ENCODE measurements at places on chromosomes 7 and 10.
A peak's percentile ranks its signal among the peaks of the same experiment; 100 is the strongest.

- no peak for DNase-seq
Measured at GRCh38 chr10:33612116-33612515, 277.6 kb upstream of the NRP1 start.

- DNase-seq: no peak
Measured at GRCh38 chr7:42575171-42575570, 336.7 kb downstream of the C7orf25 start.

DNA sequence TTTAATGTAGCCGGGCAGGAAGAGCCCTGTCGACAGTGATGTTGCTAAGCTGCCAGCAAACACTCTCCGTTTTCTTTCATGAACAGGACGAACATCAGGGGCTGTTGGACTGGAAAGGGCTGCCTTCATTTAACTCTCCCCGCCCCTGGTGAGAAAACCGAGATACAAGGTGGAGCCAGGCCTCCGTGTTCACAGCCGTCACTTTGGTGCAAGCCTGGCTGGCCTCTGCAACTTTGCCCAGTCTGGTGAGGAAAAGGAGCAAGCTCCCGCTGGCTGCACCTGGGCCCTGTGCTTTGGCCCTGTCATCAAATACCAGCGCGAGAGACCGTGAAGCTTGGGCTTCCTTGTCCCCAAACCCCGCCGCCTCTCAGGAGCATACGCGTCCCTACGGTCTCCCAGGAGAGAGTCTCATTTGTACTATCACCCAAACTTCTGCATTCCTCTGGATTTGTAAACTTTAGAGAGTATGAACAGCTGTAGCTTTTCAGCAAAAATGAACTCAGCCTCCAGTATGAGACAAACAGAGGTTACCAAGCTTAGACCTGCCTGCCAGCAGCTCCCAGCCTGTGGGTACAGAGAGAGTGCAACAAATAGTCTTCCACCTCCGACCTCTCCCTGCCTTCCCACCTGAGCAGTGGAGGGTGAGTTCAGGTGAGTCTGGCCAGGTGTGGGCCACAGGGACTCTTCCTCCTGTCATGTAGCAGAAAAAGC lies 445.3 kb upstream of the MGMT start:
- no peak for DNase-seq

DNA sequence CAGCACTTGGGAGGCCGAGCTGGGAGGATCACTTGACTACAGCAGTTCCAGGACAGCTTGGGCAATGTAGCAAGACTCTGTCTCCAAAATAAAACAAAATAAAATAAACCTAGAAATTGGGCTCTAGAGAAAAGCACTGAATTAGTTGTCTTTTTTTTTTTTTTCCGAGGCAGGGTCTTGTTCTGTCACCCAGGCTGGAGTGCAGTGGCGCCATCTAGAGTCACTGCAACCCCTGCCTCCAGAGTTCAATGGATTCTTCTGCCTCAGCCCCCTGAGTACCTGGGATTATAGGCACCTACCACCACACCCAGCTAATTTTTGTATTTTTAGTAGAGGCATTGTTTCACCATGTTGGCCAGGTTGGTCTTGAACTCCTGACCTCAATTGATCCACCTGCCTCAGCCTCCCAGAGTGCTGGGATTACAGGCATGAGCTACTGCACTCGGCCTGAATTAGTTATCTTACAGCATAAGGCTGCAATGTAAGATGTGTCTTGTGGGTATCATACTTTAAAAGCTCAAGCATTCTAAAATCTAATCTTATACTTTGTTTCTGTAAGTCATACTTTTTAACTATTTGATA lies 12.8 kb downstream of the MEIG1 start:
- no peak for DNase-seq

GRCh38 chr7:17816903-17817302 lies 123.4 kb downstream of the SNX13 start:
- no peak for DNase-seq

DNA sequence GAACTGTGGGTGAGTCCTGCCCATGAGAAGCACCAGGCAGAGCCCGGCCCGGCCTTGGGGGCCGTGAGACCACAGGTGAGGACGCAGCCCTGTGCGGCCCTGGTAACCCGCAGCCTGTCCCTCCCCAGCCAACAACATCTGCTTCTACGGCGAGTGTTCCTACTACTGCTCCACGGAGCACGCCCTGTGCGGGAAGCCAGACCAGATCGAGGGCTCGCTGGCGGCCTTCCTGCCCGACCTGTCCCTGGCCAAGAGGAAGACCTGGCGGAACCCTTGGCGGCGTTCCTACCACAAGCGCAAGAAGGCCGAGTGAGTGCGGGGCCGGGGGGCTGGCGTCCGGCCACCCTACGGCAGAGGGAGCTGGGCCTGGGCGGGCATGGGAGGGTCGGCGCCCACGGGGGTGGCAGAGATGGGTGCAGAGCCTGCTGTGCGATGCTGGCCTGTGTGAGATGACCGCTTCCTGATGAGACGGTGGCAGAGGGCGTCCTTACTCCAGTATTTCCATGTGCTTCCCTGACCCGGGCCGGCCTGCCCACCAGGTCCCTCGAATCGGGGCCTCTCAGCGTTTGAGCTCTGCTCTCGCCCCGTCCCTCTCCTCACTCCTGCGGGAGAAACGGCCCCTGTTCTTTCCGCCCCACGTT lies 34.1 kb upstream of the FOXL3 start:
- DNase-seq: no peak

DNA sequence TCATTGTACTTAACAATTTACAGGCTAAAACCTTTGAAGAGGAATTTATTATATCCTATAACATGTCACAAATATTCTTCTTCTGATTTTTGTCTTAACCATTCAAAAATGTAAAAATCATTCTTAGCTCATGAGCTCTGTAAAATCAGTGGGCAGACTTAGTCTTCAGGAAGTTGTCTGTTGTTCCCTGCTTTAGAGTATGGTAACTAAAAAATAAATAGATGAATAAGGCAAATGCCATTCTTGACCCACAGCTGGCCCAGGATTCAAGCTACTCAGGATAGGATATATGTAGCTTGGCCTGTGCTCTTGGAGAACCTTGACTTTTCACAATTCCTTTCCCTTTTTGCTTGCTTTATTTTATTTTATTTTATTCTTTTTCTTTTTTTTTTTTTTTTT lies 51.5 kb downstream of the LRRC4 start:
- no peak for DNase-seq

GRCh38 chr10:1142596-1142995 lies 86.4 kb downstream of the WDR37 start:
- DNase-seq: no peak

DNA sequence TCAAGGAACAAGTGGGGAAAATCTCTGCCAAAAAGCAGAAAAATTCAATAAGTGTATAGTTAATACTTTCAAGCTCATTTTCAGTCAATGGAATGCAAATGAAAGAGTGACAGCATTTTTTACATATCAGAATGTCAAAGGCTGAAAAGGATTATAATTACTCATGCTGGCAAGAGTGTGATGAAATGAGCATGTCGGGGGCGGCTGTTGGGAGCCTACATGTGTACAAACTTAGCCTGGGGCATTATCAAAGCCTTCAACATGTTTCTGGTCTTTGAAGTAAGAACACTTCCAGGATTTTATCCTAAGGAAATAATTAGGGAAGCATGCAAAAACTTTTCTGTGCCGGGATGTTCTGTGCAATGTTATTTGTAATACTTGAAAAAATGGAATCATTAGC lies 221.7 kb upstream of the LYZL1 start:
- DNase-seq: no peak

- no peak for DNase-seq
Measured at GRCh38 chr10:95833042-95833610, 74.6 kb upstream of the CC2D2B start.

DNA sequence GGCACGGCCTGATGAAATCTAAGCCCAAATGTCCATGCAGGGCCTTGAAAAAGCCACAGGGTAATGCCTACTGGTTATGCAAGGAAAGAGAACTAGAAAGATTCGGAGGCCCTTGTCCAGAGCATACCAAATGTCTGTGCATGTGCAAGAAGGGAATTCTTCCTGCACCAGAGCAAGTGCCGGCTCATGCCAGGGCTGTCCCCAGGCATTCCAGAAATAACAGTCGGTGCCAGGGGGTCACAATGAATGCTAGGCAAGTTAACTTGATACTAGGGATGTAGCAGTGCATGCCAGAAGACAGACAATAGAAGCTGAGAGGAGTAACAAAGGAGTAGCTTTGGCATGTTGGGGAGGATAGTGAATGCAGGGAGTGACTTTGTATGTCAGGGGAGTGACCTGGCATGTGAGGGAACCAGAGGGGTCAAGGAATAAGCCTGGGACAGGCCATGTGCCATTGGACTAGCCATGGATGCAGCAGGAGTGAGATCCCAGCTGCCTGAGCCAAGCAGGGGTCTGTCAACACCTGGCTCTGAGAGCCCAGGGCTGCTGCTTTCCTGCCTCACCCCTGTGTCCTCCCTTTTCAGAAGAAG lies 119.5 kb upstream of the UNC5B start:
- DNase-seq: peak; percentile 3

GRCh38 chr10:27464993-27465392 lies 39.1 kb upstream of the RAB18 start:
- no peak for DNase-seq

DNA sequence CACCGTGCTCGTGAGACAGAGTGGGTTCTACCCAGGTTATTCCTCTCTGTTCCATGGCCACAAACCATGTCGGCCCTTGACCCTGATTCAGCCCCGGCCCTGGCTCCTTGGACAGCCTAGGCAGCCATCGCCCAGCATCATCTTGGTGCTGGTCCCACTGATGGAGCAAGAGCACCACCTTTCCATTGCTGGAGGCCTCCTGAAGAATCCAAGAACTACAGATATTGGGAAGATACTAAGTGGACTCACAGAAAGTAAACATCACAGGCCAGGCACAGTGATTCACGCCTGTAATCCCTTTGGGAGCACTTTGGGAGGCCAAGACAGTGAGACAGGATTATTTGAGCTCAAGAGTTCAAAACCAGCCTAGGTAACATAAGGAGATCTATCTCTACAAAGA lies 125.1 kb downstream of the NT5C2 start:
- no peak for DNase-seq

DNA sequence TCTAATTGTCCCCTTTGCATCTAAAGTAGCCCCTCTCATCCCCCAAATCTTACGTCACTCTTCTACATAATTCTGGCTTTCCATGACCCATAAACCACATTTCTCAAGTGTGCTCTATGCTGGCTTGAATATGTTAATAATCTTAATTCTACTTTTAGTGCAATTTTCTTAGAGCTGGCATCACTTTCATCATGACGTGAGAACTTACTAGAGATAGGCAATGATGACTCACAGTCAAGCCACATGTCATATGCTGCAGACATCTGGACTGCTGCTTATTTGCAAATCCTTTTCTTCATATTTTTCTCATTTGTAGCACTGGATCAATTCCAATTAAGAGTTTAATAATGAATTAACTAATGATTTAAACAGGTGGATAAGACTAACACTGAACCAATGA lies 260.7 kb upstream of the PRKCQ start:
- no peak for DNase-seq

- no peak for DNase-seq
Measured at GRCh38 chr7:117784315-117784714, 88.9 kb downstream of the CTTNBP2 start.

All from kidney glomerular epithelial cell (primary cell).